Fibroblast of skin of left quadriceps (primary cell): ENCODE measurements at places on chromosomes 11 and 22.
A peak's percentile ranks its signal among the peaks of the same experiment; 100 is the strongest.

DNA sequence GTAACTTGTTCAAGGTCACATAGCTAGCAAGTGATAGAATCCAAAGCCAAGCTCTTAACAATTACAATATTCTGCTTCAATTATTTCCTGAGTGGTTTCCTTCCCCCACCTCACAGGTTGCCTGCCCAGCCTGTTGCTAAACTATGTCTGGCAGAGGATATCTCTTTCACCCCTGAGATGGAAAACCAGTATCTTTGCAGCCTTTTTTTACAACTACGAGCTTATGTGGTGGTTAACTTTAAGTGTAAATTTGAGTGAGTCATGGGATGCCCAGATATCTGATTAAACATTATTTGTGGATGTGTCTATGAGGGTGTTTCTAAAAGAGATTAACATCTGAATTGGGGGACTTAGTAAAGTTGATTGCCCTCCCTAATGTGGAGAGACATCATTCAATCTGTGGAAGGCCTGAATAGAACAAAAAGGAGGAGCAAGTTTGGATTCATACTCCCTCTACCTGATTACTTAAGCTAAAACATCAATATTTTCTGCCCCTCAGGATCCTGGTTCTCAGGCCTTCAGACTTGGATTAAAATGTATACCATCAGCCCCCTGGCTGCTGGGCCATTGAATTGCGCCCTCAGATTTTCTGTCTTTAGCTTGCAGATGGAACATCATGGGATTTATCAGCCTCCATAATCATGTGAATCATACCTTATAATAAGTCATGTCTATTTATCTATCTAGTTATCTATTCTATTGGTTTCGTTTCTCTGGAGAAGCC is 911.9 kb downstream of the METTL15 start:
- DNase-seq: no peak

DNA sequence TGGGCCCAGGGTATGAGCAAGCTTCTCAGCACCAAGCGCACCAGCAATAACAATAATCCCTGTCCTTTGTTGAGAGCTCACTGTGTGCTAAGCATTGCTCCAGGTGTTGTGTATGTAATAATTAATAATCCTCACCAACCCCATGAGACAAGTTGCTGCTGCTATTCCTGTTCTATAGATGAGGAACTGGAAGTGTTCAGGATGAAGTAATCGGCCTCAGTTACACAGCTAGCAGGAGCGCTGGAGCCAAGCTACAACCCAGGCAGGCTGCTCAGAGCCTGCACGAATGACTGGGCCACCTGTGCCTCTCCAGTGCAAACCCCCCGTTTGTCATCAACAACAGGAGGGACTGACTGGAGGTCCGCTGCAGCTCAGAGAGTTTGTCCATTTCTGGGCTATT is 35.2 kb upstream of the CECR2 start:
- DNase-seq: no peak

DNA sequence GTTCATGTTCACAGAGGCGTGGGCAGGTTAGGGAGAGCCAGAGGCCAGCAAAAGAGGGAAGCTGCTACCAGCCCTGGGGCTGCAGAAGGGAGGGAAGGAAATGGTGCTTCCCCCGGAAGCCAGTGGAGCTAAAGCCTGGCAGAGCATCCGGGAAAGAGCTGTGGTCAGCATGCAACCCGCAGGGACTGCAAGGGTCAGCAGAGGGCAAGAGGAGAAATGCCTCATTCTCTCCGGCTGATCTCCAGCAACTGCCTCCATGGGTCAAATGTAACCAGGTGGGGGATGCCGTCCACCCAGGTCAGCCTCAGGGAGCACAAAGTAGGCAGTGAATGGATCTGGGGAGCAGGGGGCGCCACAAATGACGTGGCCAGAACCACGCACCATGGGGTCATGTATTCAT is 36.9 kb upstream of the PRR5 start:
- DNase-seq: no peak

DNA sequence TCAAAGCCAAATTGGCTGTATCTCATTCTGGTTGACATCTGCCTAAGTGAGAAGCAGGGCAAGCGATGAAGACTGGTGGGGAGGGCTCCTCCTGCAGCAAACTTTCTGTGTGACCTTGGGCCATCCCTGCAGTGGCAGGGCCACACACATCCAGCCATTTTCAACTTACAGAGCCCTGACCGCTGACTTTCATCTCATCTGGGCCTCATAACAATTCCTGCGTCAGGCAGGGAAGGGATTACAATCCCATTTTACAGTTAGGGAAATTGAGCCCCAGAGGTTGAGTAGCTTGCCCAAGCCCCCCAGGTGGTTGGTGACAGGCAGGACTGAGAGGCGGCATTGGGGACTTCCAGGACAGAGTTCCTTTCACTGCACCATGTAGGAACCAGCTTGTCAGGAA is 21.9 kb downstream of the TPBGL start:
- no peak for DNase-seq

GRCh38 chr22:43425976-43426785 is 14.4 kb downstream of the MPPED1 start:
- no peak for DNase-seq

- DNase-seq: no peak
These were observed 42.6 kb downstream of the GNB1L start for GRCh38 chr22:19811811-19812771.

DNA sequence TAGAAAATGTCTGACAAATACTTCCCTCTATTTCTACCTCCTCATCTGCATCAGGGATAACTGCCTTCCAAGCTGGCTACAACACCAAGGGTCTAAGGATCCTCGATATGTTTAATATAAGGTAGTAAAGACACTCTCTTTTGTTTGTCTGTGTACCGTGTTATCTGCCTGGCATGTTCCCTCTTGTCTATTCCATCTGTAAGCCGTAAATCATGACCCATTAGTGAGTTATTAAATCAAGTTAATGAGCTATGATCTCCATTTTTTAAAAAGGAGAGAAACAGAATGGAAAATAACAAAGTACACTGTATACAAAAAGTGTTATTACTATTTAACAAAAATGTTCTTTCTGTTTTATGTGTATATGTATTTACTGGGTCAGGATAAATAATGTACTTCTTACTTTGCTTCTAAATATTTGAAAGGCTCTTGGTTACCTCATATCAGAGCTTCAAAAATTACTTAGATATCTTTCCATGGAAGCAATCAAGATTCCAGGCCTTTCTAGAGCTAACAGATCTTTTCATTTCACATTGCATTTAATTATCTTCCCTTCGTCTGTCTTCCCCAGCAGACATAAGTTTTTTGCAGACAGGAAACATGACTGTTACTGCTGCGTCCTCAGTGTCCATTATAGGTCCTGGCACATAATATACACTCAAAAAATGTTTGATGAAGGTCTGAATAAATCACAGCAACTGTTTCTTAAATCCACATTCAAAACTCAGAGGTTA is 342.6 kb upstream of the CCDC90B start:
- no peak for DNase-seq

GRCh38 chr22:41367039-41367679 is 14.6 kb upstream of the TEF start:
- peak; percentile 80 for DNase-seq

GRCh38 chr22:47423266-47423665 is 660.8 kb downstream of the TBC1D22A start:
- no peak for DNase-seq

DNA sequence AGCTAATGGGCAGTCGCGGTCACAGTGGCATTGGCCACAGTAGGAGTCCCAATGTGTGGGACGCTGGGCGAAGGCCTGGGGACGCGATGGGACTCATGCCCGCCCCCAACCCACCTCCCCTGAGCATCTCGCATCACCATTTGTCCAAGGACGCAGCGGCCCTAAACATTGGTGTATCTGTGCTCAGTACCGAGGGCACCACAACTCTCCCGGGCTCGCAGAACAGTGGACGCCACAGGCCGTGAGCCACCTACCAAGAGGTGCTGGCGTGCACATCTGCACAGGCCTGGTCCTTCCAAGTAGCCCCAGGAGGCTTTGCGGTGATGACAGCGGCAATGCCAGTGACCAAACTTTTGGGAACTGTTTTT is 27.3 kb downstream of the RRP7A start:
- DNase-seq: no peak

DNA sequence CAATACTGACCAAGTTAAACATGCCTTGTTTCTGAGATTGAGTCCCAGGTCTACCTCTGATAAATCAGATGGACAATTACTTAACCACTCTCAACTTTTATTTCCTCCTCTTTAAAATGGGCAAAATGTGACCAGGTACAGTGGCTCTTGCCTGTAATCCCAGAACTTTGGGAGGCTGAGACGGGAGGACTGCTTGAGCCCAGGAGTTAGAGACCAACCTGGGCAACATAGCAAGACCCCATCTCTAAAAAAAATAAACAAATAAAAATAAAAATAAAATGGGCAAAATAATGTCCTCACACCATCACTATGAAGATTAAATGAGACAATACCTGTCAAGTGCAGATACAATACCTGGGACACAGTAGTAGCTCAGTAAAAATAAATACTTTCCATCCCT is 33.0 kb downstream of the FZD4 start:
- no peak for DNase-seq

DNA sequence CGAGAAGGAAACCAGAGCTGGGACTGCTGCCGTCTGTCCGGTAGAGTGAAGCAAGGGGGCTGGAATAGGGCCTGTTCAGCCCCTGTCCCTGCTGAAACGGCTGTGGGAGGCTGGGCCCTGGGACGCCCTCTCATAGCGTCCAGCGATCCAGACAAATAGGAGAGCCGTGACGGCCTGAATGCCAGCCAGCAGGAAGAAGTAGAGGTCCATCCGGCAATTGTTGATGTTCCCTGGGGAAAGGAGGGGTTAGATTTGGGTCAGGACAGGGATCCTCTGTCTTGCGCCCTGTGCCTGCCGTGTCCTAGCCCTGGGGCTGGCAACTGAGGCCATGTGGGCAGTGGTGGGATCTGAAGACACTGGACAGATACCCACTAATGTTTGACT is 12.9 kb downstream of the TMEM132A start:
- no peak for DNase-seq

DNA sequence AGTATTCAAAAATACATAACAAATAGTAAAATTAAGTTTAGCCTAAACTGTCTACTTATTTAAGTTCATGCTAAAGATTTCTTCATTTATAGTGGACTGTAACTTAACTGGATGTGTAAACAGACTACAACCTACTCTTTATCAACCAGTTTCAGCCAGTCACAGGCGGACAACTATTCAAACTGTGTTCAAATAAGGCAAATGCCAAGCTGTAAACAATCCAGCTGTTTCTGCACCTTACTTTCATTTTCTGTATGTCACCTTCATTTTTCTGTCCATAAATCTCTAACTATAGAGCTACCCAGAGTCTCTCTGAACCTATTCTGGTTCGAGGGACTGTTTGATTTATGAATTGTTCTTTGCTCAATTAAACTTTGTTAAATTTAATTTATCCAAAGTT is 992.8 kb downstream of the DLG2 start:
- no peak for DNase-seq

DNA sequence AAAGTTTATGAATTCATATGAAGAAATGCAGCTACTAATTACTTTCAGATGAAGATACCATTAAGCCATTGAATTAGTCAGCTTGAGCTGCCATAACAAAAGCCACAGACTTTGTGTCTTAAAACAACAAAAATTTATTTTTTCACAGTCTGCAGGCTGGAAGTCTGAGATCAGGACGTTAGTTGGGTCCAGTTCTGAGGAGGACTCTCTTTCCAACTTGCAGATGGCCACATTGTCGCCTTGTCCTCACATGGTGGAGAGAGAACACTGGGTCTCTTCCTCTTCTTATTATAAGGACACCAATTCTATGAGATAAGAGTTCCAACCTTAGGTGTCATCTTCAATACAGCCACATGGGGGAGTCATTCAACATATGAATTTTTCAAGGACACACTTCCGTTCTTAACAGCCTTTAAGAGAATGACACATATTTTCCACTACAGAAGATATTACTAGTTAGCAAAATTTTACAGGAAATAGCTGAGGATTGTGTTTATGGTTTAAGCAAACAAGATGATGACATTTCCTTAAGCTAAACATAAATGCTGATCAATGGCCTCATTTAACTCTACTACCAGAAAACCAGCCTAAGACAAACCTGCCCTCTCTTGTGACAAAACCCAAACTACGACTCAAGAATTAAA is 56.0 kb downstream of the DCUN1D5 start:
- DNase-seq: peak; percentile 86

- DNase-seq: no peak
These were observed 54.3 kb downstream of the BTG4 start for GRCh38 chr11:111457731-111458368.

- DNase-seq: no peak
These were observed 134.6 kb downstream of the SPATA19 start for GRCh38 chr11:133710681-133711240.

DNA sequence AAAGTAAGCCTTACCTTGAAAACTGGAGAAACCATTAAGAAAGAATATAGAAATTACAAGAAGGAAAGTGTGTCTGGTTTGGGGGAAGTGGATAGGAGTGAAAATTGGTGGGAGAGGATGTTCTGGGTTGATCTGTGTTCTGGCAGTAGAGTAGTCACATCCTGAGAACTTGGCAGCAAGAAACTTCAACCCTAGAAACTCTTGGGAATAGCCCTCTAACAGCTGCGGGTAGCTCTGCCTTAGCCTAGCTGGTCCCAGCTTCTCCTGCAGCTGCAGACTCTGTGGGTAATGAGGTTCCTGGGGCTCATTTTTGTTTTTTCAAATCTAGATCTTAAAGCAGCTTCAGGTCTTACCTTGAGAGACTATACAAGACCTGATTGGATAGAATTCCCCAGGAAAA is 24.2 kb upstream of the OR6X1 start:
- DNase-seq: no peak
